Amniotic stem cell (primary cell): ENCODE measurements at places on chromosomes 11 and 22.

GRCh38 chr11:86595451-86595850, 77.0 kb downstream of the ME3 start:
- DNase-seq, result no peak

DNA sequence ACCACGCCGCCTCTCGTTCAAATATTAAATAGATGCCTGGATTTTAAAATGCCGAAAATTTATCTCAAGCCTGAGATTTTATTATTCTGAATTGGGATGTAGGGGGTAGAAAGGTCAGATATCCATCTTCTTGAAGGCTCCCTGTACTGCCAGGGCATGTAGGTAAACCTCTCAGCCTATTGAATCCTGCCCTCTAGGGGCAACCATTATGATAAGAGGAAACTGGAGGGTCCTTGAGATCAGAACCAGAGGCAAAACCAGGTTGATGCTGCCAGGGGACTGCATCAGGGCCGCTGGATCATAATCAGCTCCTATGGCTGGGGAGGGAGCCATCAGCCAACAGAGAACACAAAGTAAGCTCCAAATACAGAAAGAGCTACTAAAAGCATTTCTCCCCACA, 92.4 kb downstream of the KCNC1 start:
- DNase-seq, result no peak

DNA sequence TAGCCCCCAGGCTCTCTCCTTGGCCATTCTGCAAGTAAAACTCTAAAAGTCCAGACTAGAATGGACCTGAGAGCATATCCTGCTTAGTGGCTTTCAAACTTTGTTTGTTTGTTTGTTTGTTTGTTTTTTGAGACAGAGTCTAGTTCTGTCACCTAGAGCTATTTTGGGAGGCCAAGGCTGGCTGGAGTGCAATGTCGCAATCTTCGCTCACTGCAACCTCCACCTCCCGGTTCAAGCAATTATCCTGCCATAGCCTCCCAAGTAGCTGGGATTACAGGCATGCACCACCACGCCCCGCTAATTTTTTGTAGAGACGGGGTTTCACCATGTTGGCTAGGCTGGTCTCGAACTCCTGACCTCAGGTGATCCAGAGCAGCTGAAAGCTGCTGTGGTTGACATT, 28.9 kb downstream of the DAGLA start:
- DNase-seq, result no peak

- DNase-seq, result peak; percentile 89
These were observed 7.4 kb downstream of the MED15 start for GRCh38 chr22:20514658-20515406.
